ENCODE measurements at places on chromosomes 5 and 9.

DNA sequence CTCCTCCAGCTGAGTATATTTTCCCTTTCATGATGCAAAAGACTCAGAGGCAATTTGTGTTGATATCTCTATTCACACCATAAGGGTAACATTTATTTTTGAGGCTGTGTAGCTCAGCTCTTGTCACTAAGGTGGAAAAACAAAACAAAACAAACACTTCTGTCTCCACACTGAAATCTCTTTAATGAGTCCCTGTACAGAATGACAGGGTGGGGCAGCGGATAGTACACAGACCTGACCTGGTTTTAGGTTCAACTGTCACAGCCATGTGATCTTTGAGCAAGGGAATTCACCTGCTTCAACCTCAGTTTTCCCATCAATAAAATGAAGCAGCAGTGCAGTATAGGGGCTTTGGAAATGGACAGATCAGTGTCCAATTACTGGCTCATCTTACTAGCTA, 29.3 kb downstream of the TLR4 start:
- DNase-seq: no peak

DNA sequence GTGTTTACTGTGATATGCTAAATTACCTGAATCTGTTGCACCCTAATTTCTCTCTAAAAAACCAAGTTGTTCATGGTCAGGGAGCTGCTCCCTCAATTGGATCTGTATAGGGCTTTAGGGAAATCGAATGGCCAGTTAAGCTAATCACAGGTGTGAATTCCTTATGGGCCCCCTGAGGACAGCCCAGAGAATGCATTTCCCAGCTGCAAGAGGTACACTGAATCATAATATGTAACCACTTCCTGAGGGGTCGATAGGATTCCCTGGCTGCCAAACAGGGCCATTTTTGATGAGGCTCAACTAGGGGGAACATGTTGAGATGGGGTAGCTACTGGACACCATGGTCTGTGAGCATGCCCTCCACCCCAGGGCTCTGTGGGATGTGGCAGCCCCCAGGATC, 478.6 kb downstream of the CCDC171 start:
- no peak for DNase-seq

GRCh38 chr5:54867310-54867944, 118.0 kb downstream of the ESM1 start:
- DNase-seq: no peak

GRCh38 chr9:84385386-84386040, 45.0 kb upstream of the SLC28A3 start:
- no peak for DNase-seq

GRCh38 chr5:132473019-132473531, 17.5 kb downstream of the IRF1 start:
- DNase-seq: no peak

- no peak for DNase-seq
Measured at GRCh38 chr5:65873181-65873750, 53.1 kb upstream of the ERBIN start.

DNA sequence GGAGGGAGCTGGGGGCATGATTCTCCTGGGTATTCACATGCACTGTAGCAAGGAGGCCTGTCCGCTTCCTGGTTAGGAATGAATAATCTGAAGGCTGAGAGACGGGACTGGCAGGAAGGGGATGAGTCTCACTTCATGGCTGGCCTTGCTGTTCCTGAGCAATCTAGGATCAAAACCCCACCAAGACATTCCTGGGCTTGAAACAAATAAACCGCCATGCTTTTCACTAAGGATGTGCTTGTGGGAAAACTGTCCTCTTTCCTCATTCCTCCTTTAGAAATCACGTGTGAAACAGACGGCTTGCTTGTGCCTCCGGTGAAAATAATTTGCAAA, 132.8 kb downstream of the MACROH2A1 start:
- no peak for DNase-seq

DNA sequence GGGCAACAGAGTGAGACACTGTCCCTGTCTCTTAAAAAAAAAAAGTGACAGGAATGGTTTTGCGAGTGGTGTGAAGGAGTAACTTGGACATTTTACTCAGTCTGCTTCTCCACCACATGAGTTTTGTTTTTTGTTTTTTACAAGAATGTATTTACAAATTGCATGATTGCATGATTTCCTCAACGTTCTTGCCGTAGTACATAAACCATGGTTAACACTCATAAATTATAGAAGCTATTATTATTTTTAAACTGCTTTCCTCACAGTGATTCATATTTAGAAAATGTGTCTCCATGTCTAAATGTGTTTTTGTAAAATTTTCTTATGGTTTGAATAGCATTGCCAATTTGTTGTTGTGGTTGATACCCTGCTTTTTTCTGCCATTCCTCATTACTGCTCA, 220.0 kb downstream of the GOLPH3 start:
- DNase-seq: no peak

GRCh38 chr9:133709015-133709611, 29.0 kb downstream of the SARDH start:
- DNase-seq: no peak

DNA sequence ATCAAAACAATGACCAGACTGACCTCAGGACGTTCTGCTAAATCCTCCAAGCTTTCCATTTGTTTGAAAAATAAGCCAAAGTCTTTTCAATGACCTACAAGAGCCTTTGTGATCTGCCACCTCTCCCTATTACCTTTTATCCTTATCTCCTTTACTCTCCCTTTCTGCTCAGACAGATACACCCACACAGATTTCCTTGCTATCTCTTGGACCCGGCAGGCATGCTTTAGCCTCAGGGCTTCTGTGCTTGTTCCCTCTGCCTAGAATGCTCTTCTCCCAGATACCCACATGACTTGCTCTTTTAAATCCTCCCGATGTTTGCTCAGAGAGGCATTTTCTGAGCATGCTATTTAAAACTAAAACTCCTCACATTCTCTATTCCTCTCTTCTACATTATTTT, 8.9 kb upstream of the ELOVL7 start:
- DNase-seq: no peak

- no peak for DNase-seq
Measured at GRCh38 chr9:131181091-131181681, 55.8 kb downstream of the NUP214 start.

- DNase-seq: peak; percentile 47
Measured at GRCh38 chr9:214648-215493, at the start of gene DOCK8. DOCK8 (plus strand) TSS chr9:214865; CDS start chr9:214977, 112 bp downstream.

- no peak for DNase-seq
Measured at GRCh38 chr5:32090755-32091128, 83.4 kb downstream of the GOLPH3 start.

- DNase-seq: no peak
Measured at GRCh38 chr9:101375546-101375945, 9.3 kb downstream of the BAAT start.

GRCh38 chr5:37375091-37375490, 4.0 kb upstream of the WDR70 start:
- DNase-seq: no peak

DNA sequence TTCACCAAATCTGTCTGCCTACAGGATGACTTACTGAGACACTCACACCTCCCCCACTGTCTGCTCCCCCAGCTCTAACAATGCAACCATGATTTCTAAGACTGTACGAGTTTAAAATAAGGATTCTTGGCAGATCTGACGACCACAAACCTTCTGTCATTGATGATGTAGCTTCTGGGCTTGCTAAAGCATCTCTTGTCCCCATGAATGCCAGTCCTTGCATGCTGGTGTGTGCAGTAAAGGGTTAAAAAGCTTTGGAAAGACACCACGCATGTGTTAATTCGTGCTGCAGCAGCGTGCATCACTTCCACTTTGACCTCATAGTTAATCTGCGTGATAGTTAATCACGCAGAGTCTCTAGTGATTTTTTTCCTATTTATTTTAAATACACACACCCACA, 411 bp upstream of the GABRG2 start:
- no peak for DNase-seq
